ENCODE measurements at places on chromosomes 4 and X. TPM values are rescaled to one million over a fixed set of nuclear protein-coding genes. Genes with fewer than 3 reads are reported as not detected.

- DNase-seq, result no peak
Measured at GRCh38 chr4:180483036-180483435, 1760.2 kb upstream of the TENM3 start.

Gene MAGEA9B
- not detected for total RNA-seq

DNA sequence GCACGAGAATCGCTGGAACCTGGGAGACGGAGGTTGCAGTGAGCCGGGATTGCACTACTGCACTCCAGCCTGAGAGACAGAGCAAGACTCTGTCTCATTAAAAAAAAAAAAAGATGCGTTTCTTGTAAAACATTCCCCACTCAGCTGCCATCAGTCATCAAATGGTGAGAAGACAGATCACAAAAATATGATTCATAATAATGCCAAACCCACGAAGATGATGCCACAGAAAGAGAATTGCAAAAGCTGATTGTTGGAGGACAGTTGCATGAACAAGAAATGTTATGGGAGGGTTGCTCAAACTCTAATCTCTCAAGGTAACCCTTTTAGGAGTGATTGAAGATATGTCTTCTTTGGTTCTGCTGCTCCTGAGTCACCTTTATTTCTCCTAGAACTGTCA is 21.4 kb upstream of the SMIM14 start:
- DNase-seq, result no peak

- no peak for DNase-seq
Measured at GRCh38 chrX:21373001-21373400, 1.2 kb upstream of the CNKSR2 start.

- DNase-seq, result no peak
Measured at GRCh38 chrX:141402897-141403610, 160.7 kb upstream of the SPANXC start.

DNA sequence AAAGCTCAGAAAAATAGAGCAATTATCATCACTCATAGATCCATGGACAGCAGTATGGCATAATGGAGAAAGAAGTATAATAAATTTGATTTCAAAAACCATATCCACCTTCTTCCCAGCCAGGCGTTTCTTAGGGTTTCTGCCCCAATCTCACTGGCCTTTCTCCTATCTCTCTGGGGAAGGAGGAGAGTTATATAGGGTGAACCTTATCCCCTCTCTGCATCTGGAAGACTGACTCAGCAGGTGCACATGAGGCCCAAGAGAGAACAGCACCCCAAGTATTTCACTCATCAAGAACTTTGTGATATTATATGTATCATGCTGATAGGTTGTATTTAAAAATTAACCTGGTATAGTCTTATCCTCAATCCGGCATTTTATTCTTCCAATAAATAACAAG is 318.8 kb upstream of the RASGEF1B start:
- no peak for DNase-seq

DNA sequence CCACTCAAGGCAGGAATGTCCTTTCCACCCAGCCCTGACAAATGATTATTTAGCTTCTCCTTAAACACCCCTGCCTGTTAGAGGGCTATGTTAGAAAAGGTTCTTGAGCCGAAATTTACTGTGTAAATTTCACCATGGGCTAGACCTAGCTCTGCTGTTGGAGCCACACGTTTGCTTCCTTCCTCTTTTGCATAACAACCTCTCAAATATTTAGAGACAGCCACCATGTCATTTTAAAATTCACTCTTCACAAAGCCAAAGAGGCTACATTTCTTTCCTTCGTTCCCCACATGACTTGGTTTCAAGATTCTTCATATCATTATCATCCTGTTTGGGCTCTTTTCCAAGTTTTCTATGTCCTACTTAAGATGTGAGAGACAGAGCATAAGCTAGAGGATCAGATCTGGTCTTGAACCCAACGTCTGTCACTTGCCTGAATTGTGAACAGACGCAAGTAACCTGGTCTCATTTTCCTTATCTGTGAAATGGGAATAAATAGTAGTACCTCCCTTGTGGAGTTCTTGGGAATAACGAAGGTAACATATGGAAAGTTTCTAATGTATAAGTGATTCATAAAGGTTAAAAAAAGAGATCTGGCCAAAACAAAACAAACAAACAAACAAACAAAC is 6.7 kb downstream of the DOCK11 start:
- no peak for DNase-seq

- no peak for DNase-seq
Measured at GRCh38 chrX:135536877-135537276, 16.4 kb downstream of the INTS6L start.

Gene POLA1
- total RNA-seq, result 28.9 TPM

Gene GAGE1
- total RNA-seq, result not detected

DNA sequence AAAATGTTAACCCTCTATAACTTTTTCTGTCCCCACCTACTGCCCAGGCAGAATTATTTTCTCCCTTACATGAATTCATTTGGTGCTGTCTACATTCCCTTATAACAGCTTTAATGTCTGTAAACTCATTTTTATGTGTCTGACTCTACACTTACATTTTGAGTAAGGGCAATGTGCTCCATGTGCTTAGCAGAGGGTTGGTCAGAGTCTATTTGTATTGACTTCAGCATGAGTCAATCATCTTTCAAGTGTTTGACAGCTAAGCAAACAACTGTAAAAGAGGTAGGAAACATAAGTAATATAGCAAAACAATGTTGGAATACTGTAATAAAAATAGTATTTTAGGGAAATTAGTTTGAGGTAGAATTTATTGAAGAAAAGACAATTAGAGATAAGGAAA is 6.3 kb downstream of the IL15 start:
- no peak for DNase-seq

GRCh38 chr4:101037938-101038413 is 309.4 kb downstream of the PPP3CA start:
- DNase-seq, result no peak
